ENCODE measurements at places on chromosomes 7 and 10.

DNA sequence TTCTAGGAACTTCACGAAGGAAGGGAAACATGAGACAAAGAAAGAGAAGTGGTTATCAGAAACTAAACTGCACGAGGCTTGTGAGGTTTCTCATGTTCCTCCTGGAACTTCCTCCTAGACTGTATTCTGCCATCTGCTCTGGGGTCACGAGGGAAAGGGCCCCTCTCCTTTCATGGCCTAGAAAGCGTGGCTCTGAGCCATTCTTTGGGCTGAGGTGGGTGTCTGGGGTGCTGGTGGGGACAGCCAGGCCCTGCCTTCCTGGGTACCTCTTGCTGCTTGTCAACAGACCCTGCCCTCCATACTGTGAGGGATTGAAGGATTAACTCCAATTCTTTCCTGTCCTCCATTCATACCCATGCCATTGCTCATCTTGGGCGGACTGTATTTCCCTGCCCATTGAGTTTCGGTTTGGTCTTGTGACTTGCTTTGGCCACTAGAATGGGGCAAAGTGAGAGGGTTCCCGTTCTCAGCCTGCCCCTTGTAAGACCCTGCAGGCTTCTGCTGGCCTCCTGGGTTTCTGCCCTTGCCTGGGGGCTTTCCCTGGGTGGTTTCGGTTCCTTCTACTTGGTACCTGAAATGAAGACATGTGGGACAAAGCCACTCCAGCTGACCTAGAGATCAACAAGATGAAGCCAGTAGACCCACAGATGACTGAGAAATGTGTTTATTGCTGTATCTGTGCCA is 14.9 kb upstream of the GIMAP8 start:
- no peak for DNase-seq
- no peak overlapping the region for H3K27ac ChIP-seq
- H3K36me3 ChIP-seq, result no peaks in the 10 kb centered on the region
- no peaks in the 10 kb centered on the region for H3K4me1 ChIP-seq

GRCh38 chr10:30829901-30830300 is 200.3 kb upstream of the LYZL2 start:
- H3K4me3 ChIP-seq, result no peak overlapping the region
- H3K4me1 ChIP-seq, result peaks cover 13% of the 10 kb centered on the region
- DNase-seq, result no peak
- H3K27ac ChIP-seq, result no peak overlapping the region
- H3K36me3 ChIP-seq, result no peaks in the 10 kb centered on the region

DNA sequence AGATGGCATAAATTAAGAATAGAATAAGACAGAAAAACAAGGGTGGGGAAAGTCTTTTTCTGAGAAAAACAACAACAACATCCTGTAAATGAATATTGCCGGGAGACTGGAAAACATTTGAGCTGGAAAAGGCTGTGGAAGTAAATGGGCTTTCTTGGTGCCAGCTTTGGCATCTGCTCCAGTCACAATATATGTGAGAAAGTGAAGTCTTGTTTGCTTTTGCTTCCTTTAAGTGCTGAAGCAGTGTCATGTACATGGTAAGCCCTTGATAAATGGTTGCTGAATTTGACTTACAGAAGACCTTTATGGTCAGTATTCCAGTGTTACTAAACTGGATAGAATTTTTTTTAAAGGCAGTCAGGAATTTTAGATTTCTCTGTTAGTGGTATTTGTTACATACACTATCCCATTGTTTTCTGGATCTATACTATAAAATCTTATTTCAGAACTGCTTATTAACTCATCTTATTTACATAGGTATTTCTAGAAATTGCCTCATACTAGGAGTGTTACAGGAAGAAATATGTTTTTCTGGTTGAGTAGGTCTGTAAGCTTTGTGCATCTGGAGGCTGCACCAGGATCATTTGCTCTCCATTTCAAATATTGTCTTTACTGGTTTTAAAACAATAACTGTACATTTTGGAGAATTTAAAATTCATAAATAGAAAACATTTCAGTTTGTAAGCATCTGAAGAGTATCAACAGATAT is 201.7 kb upstream of the FOXP2 start:
- H3K27ac ChIP-seq, result no peak overlapping the region
- no peak overlapping the region for H3K4me3 ChIP-seq
- no peaks in the 10 kb centered on the region for H3K27me3 ChIP-seq
- DNase-seq, result no peak

- peaks cover 3% of the 10 kb centered on the region for H3K4me1 ChIP-seq
- DNase-seq, result no peak
- H3K27ac ChIP-seq, result peak overlapping the region; percentile 8
These were observed 123.8 kb upstream of the CACNA2D1 start for GRCh38 chr7:82567356-82567755.

- no peaks in the 10 kb centered on the region for H3K27me3 ChIP-seq
- H3K4me1 ChIP-seq, result no peaks in the 10 kb centered on the region
- H3K36me3 ChIP-seq, result no peaks in the 10 kb centered on the region
- H3K4me3 ChIP-seq, result no peak overlapping the region
These were observed 932.4 kb upstream of the LRRTM3 start for GRCh38 chr10:65993451-65993850.

DNA sequence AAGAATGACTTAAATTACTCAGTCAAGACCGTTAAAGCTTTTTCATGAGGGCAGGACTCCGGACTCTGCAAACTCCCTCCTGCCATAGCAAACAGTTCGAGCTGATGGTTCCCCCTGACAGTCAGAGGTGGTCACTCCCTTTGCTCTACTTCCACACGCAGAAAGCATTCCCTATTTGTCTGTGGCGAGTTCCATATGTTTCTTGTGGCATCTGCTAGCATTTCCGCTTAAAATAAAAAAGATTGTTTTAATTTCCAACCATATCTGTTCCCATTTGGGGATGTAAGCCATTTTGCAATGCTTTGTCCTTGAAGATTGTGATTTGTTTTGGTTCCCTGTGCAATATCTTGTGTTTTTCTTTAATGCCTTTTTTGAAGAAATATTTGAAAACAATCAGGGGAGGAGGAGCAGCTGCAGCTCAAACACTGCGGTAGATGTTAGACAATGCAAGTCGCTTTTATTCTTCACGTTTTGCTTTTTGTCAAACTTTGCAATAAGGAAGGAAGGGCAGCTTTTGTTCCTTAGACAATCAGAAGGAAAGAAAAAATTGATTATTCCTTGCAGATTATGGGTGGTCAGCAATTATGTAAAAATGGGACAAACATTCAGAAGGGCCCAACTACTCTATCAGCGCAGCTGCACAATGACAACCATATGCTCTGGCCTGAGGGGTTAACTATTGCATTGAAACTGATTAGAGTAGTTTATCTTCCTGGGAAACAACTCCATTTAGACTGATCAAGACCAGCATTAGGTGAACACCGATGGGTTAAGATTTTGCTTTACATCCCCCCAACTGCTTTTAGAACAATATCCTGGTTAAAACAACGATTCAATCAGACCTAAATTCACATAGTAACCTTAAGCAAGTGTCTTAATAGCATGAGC is 425.8 kb upstream of the NRP1 start:
- no peak overlapping the region for H3K27ac ChIP-seq
- H3K4me1 ChIP-seq, result no peaks in the 10 kb centered on the region
- H3K36me3 ChIP-seq, result no peaks in the 10 kb centered on the region
- H3K4me3 ChIP-seq, result no peak overlapping the region
- no peaks in the 10 kb centered on the region for H3K27me3 ChIP-seq

- no peak for DNase-seq
- no peaks in the 10 kb centered on the region for H3K36me3 ChIP-seq
- H3K27ac ChIP-seq, result no peak overlapping the region
- H3K4me3 ChIP-seq, result no peak overlapping the region
- no peaks in the 10 kb centered on the region for H3K4me1 ChIP-seq
These were observed 60.0 kb upstream of the KLF14 start for GRCh38 chr7:130793855-130794618.

DNA sequence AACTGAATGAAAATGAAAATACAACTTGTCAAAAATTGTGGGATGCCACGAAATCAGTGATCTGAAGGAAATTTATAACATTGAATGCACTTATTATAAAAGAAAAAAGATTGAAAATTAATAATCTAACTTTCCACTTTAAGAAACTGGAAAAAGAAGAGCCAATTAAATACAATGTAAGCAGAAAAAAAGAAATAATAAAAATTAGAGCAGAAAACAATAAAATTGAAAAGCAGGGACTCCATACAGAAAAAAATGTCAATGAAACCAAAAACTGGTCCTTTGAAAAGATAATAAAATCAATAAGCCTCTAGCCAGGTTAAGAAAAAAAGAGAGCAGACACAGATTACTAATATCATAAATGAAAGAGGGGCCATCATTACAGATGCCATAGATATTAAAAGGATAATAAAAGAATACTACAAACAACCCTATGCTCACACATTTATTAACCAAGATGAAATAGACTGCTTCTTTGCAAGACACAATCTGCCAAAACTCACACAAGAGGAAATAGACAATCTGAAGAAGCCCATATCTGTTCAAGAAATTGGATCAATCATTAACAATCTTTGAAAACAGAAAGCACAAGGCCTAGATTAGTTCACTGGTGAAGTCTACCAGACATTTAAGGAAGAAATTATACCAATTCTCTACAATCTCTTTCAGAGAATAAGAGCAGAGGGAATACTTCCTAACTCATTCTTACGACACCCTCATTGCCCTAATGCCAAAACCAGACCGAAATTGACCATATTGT is 233.8 kb upstream of the NEBL start:
- no peak for DNase-seq
- no peak overlapping the region for H3K27ac ChIP-seq
- no peaks in the 10 kb centered on the region for H3K36me3 ChIP-seq
- peaks cover 3% of the 10 kb centered on the region for H3K4me1 ChIP-seq

DNA sequence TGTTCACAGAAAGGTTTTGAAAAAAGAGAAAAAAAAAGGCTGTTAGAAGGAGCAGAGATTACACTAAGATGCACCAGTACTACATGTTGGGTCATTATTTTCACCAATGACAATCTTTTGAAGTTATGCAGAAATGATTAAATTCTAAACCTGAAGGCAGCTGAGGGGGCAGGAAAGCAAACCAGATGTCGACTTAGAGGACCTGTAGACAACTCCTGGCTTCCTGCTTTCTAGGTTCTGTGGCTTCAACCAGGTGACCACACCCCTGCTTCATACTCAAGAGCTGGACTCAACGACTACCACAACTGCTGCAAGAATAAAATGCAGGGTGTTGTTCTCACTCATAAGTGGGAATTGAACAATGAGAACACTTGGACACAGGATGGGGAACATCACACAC is 30.0 kb downstream of the MYOF start:
- DNase-seq, result no peak
- no peaks in the 10 kb centered on the region for H3K27me3 ChIP-seq
- peak overlapping the region; percentile 14 for H3K27ac ChIP-seq
- H3K4me3 ChIP-seq, result no peak overlapping the region

- peak; percentile 64 for DNase-seq
- peak overlapping the region; percentile 29 for H3K27ac ChIP-seq
- H3K27me3 ChIP-seq, result no peaks in the 10 kb centered on the region
- H3K36me3 ChIP-seq, result no peaks in the 10 kb centered on the region
These were observed 90.8 kb upstream of the EEPD1 start for GRCh38 chr7:36062154-36062815.

DNA sequence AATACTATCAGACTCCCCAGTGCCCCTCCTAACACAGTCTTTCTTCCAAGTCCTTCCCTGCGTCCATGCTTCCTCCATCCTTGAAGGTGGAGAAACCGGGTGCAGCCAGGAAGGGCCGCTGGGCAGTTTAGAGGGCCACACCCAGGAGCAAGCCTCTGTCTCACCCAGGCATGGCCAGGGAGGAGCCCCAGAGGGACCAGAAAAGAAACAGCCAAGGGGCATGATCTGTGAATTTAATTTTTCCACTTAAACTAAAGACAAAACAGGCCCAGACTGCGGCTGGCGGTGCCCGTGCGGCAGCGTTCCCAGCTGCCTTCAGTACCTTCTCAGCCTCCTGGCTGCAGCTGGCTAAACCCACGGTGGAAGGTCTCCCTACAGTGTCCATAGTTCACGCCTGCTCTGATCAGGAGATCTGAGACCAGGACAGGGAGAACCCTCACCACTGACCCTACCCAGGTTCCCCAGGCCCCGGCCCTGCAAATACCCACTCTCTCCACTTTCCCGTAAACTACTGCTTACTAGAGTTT is 12.9 kb downstream of the UNCX start:
- H3K36me3 ChIP-seq, result no peaks in the 10 kb centered on the region

- DNase-seq, result no peak
- peaks cover 22% of the 10 kb centered on the region for H3K36me3 ChIP-seq
- no peak overlapping the region for H3K4me3 ChIP-seq
- no peaks in the 10 kb centered on the region for H3K27me3 ChIP-seq
- H3K4me1 ChIP-seq, result no peaks in the 10 kb centered on the region
These were observed 8.9 kb downstream of the AGFG2 start for GRCh38 chr7:100547872-100548271.

- DNase-seq, result no peak
- H3K36me3 ChIP-seq, result no peaks in the 10 kb centered on the region
- H3K4me3 ChIP-seq, result no peak overlapping the region
- no peak overlapping the region for H3K27ac ChIP-seq
- H3K4me1 ChIP-seq, result no peaks in the 10 kb centered on the region
These were observed 181.9 kb upstream of the MKLN1 start for GRCh38 chr7:131145770-131146169.

DNA sequence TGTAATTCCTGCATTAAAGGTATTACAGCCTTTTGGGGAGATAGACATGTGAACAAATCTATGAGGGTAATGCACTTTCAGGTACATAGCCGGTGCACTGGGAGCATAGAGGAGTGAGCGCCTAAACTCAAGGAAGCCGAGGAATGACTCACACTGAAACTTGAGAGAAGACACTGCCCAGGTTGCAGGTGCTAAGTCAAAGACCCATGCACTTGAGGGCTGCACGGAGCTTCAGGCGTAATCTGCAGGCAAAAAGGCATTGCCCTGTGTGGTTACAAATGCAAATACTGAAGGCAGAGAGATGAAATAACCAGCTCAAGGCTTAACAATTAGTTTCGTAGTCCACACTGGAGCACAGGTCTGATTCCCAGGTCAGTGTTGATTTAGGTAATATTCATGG is 51.0 kb upstream of the OSBPL3 start:
- H3K36me3 ChIP-seq, result no peaks in the 10 kb centered on the region
- no peak for DNase-seq
- H3K4me1 ChIP-seq, result no peaks in the 10 kb centered on the region

GRCh38 chr7:142422621-142423020 is 164.8 kb upstream of the PRSS58 start:
- no peak overlapping the region for H3K4me3 ChIP-seq
- no peak for DNase-seq

DNA sequence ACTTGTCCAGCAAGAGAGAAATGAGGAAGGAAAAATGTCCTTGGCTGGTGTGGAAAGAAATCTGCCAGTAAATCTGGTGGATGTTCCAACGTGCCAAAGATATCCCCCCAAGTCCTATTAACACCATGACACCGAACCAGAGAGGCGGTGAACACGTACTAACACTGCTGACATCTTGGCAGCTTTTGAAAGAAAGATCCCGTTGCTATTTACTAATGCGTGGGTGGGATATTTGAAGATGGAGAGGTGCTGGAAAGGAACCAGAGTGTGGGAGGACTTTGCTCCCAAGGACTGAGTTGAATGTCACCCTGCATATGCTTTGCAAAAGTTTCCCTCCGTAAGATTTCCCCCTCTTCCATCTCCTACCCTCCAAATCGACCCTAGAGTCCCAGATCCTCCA is 7.9 kb downstream of the CCDC3 start:
- peaks cover 10% of the 10 kb centered on the region for H3K36me3 ChIP-seq
- no peak for DNase-seq
- H3K4me1 ChIP-seq, result peaks cover 39% of the 10 kb centered on the region
- H3K27ac ChIP-seq, result peak overlapping the region; percentile 67
- no peak overlapping the region for H3K4me3 ChIP-seq

All from tibial artery (tissue), 4 donors.